ENCODE measurements at places on chromosomes 2 and 18. TPM values are rescaled to one million over a fixed set of nuclear protein-coding genes. Genes with fewer than 3 reads are reported as not detected.

The POTEJ gene
- total RNA-seq, result not detected

The SCN2A gene
- total RNA-seq, result not detected

The SP140 gene
- total RNA-seq, result not detected

The MFF gene
- 108 TPM for total RNA-seq

The DUSP2 gene
- 0.31 TPM for total RNA-seq

The OSR1 gene
- total RNA-seq, result 6.3 TPM

The EMX1 gene
- total RNA-seq, result not detected

The TOGARAM2 gene
- total RNA-seq, result 0.16 TPM

The TBR1 gene
- total RNA-seq, result 0.03 TPM

The SFT2D3 gene
- total RNA-seq, result 5.4 TPM

The HOXD10 gene
- 5.3 TPM for total RNA-seq

All from A549 treated with GW870086 at 1 μM for 4 hours (cell line).